Ovary (tissue), 10 donors: ENCODE measurements at places on chromosomes 2 and 18. TPM values are rescaled to one million over a fixed set of nuclear protein-coding genes. Genes with fewer than 3 reads are reported as not detected.
A peak's percentile ranks its signal among the peaks of the same experiment; 100 is the strongest.

DNA sequence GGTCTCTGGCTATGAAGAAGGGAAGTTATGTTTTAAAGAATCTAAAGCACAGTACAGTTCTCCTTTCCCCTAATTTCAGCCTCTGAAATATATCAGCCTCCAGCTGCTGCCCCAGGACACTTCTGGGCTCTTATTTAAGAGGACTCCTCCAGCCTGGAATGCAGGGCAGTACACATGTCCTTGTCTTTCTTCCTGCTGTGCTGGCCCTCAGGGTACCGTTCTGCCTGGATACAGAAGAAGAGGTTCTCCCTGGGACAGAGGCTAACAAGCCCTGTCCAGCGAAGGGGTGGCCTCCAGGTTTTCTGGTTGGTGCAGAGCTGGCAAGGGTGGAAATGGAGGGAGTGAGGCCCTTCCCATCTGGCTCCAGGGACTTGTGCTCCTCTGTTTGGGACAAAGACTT lies 22.1 kb downstream of the MLPH start:
- DNase-seq, result no peak

GRCh38 chr2:217604527-217605194 lies 398.1 kb downstream of the TNS1 start:
- DNase-seq, result no peak

The RGPD6 gene
- 34.2 TPM for total RNA-seq

DNA sequence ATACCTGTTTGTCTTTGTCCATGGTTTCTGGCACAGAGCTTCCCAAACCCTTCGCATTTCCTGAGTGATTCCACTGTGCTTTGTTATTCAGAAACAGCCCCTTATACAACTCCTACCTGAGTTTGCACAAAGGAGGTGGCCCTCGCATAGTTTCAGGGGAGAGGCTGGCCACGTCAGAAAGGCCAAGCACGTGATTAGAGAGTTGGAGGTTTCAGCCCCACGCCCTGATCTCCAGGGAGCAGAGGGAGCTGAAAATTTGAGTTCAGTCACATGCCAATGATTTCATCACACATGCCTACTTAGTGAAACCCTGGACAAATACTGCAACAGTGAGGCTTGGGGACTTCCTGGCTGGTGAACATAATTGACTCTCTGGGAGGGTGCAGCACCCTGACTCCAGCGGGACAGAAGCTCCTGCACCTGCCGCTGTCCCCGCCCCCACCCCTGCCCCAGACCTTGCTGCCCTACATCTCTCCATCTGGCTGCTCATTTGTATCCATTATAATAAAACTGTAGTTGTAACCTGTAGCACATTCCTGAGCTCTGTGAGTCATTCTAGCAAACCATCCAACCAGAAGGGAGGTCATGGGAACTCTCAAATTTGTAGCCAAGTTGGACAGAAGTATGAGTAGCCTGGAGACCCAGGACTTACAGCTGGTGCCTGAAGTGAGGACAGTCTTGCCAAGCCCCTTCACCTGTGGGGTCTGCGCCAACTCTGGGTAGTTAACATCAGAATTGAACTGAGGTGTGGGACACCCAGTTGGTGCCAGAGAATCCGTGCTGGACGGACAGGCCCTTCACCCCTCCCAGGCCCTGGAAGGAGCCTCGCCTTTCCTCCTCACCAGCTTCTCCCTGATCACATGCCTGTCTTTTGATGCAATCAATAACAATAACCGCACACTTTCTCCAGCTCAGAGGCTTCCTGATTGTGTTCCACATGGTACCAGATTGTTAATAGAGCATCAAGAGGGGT lies 224.3 kb downstream of the ANAPC1 start:
- no peak for DNase-seq

The MYO1B gene
- 29.5 TPM for total RNA-seq

DNA sequence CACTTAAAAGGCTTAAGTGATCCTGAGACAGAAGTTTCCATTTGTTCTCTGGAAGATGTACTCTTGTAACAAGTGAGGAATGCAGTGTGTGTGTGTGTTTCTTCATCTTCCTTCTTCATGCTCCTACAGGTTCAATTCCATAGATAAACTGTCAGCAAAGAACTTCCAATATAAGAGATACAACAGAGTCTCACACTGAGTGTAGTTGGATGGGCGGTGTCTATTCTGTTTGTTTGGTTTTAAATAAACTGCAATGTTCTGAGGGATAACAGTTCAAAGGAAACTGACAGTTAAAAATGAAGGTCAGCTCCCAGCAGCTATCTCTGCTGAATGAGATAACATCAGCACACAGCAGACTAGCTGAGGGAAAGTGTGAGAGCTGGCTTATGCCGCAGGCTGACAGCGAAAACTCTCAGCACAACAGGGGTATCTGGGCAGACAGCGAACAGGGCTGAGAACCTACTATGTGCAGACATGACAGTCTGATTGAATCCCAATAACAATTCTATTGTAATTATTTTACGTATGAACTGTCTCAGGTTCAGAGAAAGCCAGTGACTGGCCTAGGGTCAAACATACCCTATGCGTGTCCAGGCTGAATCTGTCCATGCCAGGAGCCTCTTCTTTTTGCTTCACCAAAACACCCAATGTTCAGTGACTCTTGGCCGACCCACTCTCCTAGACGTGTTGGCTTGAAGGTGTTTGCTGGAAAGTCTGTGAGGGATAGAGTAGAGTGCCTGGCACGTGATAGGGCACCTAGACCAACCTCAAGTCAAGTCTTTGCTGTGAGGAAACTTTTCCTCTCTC lies 201.9 kb upstream of the TRIB2 start:
- DNase-seq, result no peak

DNA sequence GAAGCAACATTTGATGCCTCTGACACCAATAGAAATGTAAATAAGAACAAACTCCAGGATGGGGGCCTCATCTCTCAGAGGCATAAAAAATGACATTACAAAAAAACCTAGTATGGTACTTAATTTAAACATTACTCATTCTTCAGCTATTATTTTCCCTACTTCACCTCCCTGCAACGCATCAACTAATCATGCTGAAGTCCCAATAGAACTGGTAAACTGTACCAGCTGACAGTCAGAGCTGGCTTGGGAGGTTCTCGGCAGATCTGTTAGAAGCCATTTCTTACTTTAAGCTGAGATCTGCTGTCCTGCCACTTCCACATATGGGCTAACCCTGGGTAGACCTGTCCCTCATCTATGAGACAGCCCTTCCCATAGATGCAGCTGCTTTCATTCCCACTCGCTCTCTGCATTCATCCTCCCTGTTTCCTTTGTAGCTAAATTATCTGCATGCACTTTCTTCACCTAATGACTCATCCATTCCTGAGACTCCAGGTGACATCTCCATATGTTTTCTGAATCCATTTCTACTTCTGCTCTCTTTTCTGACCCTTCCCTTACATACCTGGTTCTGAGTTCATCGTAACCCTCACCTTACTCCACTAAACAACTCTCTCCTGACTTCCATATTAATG lies 108.1 kb downstream of the AOX1 start:
- no peak for DNase-seq

DNA sequence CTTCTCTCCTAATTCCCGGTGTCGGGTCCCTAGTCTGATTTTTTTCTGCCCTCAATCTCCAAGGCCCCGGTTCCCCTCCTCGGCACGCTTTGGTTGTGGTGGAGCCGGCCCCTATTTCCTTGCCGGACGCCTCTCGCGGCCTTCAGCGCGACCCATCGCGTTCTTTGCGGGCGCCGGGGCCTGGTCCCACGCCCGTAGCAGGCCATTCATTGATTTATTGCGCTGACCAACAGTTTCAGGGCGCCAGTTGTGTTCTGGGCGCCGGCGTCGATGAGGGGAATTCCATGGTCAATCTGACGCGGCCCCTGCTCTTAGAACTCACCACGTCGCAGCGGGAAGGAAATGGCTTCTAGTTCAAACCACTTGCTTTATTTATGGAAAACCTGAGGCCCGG lies 396 bp downstream of the CNOT9 start:
- peak; percentile 49 for DNase-seq

The SGPP2 gene
- not detected for total RNA-seq

GRCh38 chr2:157948856-157949255 lies 72.7 kb upstream of the ACVR1 start:
- DNase-seq, result no peak

GRCh38 chr18:65487569-65487968 lies 263.2 kb upstream of the CDH7 start:
- no peak for DNase-seq

DNA sequence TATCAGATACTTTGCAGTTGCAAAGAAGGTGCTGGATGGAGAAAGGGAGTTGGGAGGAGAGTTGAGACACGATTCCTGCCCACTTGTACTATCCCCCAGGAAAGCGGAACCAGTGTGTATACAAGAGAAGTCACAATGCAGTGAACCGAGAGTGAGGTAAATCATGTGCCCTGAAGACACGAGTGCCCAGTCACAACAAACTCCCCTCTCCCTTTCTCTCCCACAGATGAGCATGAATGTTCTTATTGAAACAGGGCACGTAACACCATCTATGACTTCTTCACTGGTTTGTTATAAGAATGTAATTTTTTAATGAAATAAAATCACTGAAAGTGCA lies 155.7 kb downstream of the IRS1 start:
- no peak for DNase-seq

GRCh38 chr18:38006541-38006940 lies 440.9 kb upstream of the CELF4 start:
- no peak for DNase-seq
